ENCODE measurements at places on chromosomes 12 and 14.

DNA sequence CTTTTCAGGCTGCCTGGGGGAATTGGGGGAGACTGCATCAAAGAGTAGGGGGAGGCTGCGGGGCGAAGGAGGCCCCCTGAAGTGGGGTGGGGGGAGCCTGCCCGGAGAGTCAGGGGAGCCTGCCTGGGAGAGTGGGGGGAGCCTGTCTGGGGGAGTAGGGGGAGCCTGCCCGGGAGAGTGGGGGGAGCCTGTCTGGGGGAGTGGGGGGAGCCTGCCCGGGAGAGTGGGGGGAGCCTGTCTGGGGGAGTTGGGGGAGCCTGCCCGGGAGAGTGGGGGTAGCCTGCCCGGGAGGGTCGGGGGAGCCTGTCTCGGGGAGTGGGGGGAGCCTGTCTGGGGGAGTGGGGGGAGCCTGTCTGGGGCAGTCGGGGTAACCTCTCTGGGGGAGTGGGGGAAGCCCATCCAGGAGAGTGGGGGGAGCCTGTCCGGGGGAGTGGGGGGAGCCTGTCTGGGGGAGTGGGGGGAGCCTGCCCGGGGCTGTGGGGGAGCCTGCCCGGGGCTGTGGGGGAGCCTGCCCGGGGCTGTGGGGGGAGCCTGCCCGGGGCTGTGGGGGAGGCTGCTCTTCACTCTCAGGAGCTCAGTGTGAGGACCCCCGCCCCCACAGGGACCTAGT lies 6.5 kb upstream of the DEGS2 start:
- H3K27me3 ChIP-seq = peaks cover 3% of the 10 kb centered on the region
- peak overlapping the region; percentile 77 for H3K4me3 ChIP-seq
- DNase-seq = no peak
- H3K36me3 ChIP-seq = no peaks in the 10 kb centered on the region
- no peak overlapping the region for H3K27ac ChIP-seq

GRCh38 chr12:90826036-90826435 lies 128.9 kb downstream of the CCER1 start:
- no peak overlapping the region for H3K4me3 ChIP-seq
- no peak for DNase-seq
- no peaks in the 10 kb centered on the region for H3K27me3 ChIP-seq
- H3K27ac ChIP-seq = no peak overlapping the region
- H3K36me3 ChIP-seq = no peaks in the 10 kb centered on the region
- H3K4me1 ChIP-seq = no peaks in the 10 kb centered on the region

DNA sequence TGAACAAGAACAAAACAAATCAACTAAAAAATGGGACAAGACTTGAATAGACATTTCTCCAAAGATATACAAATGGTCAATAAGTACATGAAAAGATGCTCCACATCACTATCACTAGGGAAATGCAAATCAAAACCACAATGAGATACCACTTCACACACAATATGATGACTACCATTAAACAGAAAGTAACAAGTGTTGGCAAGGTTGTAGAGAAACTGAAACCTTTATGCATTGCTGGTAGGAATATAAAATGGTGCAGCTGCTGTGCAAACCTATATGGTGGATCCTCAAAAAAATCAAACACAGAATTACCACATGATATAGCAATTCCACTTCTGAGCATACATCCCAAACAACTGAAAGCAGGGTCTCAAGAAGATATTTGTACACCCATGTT lies 5.2 kb downstream of the SMAGP start:
- H3K4me3 ChIP-seq = no peak overlapping the region
- DNase-seq = peak; percentile 24
- H3K36me3 ChIP-seq = no peaks in the 10 kb centered on the region
- H3K27ac ChIP-seq = no peak overlapping the region
- H3K27me3 ChIP-seq = peaks cover 6% of the 10 kb centered on the region

DNA sequence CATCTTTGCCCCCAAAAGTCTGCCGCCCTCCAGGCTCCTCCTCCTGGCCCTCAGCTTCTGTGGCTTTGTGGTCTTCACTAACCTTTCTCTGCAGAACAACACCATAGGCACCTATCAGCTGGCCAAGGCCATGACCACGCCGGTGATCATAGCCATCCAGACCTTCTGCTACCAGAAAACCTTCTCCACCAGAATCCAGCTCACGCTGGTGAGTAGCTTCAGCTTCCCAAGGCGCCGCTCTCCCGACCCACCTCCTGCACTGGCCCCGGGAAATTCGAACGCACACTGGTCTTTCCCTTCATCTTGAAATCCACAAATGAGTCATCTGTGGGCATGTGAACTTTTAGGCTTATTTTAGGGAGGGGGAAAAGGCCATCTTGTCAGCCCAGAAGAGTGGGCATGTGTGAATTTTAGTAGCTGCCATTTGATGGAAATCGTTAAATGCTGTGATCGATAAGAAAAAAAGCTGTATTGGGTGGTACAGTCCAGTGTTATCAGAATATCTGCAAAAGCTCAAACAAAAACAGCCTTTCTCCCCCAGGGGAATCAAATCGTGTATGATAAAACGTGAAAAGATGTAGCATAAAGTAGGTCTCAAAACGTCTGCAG lies 700 bp downstream of the SLC35E3 start:
- H3K36me3 ChIP-seq = no peaks in the 10 kb centered on the region
- no peaks in the 10 kb centered on the region for H3K27me3 ChIP-seq
- peak overlapping the region; percentile 84 for H3K4me3 ChIP-seq
- peak overlapping the region; percentile 75 for H3K27ac ChIP-seq
- H3K4me1 ChIP-seq = no peaks in the 10 kb centered on the region

GRCh38 chr14:64923015-64923414 lies 8.8 kb downstream of the CHURC1 start:
- no peak for DNase-seq
- no peak overlapping the region for H3K4me3 ChIP-seq
- H3K27me3 ChIP-seq = no peaks in the 10 kb centered on the region
- H3K4me1 ChIP-seq = peaks cover 3% of the 10 kb centered on the region
- peaks cover 17% of the 10 kb centered on the region for H3K36me3 ChIP-seq

- H3K4me3 ChIP-seq = no peak overlapping the region
- no peaks in the 10 kb centered on the region for H3K4me1 ChIP-seq
- H3K36me3 ChIP-seq = no peaks in the 10 kb centered on the region
- H3K27me3 ChIP-seq = no peaks in the 10 kb centered on the region
- H3K27ac ChIP-seq = no peak overlapping the region
Observed at GRCh38 chr14:101583006-101583714, 21.9 kb downstream of the DIO3 start.

DNA sequence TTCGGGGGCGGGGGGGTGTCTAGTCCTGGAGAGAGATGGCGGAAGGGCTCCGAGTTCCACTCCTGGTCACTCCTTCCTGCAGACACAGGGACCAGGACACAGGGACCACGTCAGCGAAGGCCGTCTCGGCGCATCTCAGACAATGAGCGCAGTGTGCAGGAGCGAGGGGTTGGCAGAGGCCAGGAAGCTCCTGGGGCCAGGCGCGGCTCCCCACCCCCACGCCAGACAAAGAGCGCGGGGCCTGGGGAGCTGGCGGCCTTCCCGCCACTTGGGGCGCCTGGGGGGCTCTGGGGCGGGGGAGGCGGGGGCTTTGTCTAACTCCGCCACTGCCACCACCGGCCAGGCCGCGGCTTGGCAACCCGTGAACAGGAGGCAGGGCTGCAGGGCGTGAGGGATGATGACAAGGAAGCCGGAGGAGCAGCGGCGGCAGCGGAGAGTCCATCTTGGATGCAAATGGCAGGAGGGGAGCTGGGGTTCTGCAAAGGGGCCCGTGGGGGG lies 2.2 kb downstream of the CDK2AP1 start:
- peak overlapping the region; percentile 82 for H3K27ac ChIP-seq
- peaks cover 17% of the 10 kb centered on the region for H3K4me1 ChIP-seq
- DNase-seq = no peak
- H3K36me3 ChIP-seq = no peaks in the 10 kb centered on the region

GRCh38 chr12:14768823-14769405 lies 34.4 kb downstream of the WBP11 start:
- peaks cover 9% of the 10 kb centered on the region for H3K36me3 ChIP-seq
- peak overlapping the region; percentile 99 for H3K27ac ChIP-seq
- DNase-seq = peak; percentile 30
- H3K4me1 ChIP-seq = no peaks in the 10 kb centered on the region
- peak overlapping the region; percentile 83 for H3K4me3 ChIP-seq

DNA sequence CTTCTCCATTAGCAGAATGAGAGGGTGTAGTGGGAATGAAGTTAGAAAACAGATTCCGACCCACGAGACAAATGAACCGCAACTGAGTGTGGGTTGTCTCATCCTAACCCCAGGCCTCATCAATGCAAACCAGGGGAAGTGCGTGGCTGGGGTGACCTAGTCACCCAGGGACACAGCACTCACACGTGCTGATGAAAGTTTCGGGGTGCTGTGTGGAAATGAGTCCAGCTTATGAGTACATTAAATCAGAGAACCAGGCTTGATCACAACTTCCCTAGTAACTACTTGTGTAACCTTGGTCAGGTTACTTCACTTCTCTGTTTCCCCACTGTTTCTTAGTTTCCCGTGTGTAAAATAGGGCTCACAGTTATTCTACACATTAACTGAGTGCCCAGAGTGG lies 95.4 kb upstream of the CDKN3 start:
- no peaks in the 10 kb centered on the region for H3K4me1 ChIP-seq
- H3K4me3 ChIP-seq = no peak overlapping the region
- no peaks in the 10 kb centered on the region for H3K36me3 ChIP-seq
- DNase-seq = no peak

GRCh38 chr14:66105815-66106214 lies 380.4 kb upstream of the CCDC196 start:
- H3K36me3 ChIP-seq = no peaks in the 10 kb centered on the region
- no peak overlapping the region for H3K27ac ChIP-seq
- no peaks in the 10 kb centered on the region for H3K4me1 ChIP-seq

DNA sequence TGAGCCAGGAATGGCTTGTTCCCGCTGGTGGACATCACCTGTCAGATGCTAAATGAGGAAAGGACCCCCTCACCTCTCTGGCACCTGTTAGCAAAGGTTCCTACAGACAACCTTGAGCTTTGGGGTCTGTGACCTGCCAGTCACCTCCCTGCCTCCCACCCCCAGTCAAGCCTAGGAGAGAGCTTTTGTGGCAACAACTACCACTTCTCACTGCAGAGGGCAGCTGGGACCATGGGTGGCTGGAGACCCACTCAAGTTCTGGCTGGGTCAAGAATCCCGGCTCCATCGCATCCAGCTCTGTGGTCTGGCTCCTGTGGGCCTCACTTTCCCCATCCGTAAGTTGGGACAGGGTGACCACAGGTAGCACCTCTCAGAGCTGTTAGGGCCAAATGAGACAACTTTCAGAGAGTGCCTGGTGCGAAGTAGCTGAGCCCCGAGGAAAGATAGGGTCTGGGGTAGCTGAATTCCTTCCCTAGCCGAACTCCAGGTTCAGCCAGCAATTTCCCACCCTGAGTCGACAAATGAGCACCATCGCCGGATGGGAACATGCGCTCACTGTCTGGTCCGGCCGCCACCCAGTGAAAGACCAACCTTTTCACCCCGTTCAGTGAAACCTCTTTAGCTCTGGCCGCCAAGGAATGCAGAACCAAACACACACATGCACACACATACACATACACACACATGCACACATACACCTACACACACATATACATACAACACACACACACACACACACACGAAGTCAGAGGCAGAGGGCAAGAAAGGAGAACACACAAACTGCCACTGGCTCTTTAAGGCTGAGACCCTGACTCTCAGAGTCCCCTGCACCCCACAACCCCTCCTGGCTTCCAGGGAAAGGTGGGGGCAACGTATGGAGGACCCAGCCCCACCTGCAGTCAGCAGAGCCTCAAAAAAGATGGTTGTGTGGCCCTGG lies 1.9 kb downstream of the TMEM119 start:
- H3K36me3 ChIP-seq = no peaks in the 10 kb centered on the region
- DNase-seq = no peak
- H3K27me3 ChIP-seq = no peaks in the 10 kb centered on the region
- H3K27ac ChIP-seq = no peak overlapping the region
- H3K4me1 ChIP-seq = no peaks in the 10 kb centered on the region
- H3K4me3 ChIP-seq = no peak overlapping the region
